ENCODE measurements at places on chromosomes 12 and 14. TPM values are rescaled to one million over a fixed set of nuclear protein-coding genes. Genes with fewer than 3 reads are reported as not detected.

The SERPINA12 gene
- not detected for total RNA-seq

The MANSC4 gene
- not detected for total RNA-seq

The IAPP gene
- total RNA-seq = not detected

The P2RX2 gene
- not detected for total RNA-seq

The TRPV4 gene
- total RNA-seq = 1.6 TPM

The ADAM21 gene
- 0.75 TPM for total RNA-seq

The IGF1 gene
- total RNA-seq = not detected

The TDRD9 gene
- 0.30 TPM for total RNA-seq

The PTPRQ gene
- 0.08 TPM for total RNA-seq

The GARIN6 gene
- total RNA-seq = not detected

The L3HYPDH gene
- total RNA-seq = 24.2 TPM

The FZD10 gene
- total RNA-seq = not detected

The CCDC85C gene
- 9.0 TPM for total RNA-seq

The PZP gene
- total RNA-seq = not detected

Data from smooth muscle cell of the coronary artery (primary cell).